ENCODE measurements at places on chromosomes 1 and 21.

DNA sequence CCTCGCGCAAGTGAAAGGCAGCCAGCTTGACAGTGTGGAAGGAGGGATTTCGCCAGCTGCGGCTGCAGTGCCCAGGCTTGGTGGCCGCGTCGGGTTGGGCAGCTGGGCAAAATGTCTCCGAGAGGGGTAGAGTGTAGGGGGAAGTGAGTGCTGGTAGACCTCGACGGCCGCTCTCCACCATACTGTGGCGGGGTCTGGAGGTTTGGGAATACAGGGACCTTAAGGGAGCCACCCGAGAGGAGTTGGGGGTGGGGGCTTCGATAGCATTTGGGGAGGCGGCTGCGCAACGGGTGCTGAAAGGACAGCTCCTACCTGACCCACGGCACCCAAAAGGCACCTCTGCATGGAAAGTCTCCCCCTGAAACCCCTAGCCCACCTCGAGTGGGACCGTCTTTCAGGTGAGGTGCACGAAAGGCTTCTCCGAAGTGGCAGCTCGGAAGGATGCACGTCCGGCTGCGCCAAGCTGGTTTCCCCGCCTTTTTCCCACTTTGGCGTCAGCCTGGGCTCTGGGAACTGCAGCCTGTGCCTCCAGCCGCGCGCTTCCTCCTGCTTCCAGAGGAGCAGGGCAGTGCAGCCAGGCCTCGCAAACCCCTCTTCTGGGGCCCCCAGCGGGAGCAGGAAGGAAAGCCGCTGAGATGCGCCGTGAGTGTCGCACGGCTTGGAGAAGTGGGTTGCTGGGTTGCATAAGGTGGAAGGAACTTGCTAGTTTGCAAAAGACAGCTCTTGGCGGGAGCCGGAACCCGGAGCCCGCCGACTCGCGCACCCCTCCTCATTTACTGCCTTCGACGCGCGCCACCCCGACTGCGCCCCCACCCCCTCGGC lies 531 bp upstream of the HMGN2 start:
- DNase-seq, result peak; percentile 45

DNA sequence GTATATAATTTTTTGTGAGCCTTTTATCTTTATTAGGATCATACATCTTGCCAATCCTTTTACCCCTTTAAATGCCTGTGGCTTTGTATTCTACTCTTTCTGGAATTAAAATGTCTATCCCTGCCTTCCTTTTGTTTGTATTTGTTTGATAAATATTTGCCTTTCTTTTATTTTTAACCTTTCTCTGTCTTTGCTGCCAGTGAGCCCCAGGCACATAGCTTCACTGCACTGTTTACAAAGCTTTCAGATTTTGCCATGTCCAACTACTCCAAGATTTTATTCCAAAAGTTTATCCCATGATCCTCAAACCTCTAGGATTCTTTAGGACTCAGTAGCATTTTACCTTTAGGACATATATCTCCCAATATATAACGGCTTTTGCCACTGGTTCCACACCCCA lies 281.2 kb downstream of the PAPPA2 start:
- no peak for DNase-seq

DNA sequence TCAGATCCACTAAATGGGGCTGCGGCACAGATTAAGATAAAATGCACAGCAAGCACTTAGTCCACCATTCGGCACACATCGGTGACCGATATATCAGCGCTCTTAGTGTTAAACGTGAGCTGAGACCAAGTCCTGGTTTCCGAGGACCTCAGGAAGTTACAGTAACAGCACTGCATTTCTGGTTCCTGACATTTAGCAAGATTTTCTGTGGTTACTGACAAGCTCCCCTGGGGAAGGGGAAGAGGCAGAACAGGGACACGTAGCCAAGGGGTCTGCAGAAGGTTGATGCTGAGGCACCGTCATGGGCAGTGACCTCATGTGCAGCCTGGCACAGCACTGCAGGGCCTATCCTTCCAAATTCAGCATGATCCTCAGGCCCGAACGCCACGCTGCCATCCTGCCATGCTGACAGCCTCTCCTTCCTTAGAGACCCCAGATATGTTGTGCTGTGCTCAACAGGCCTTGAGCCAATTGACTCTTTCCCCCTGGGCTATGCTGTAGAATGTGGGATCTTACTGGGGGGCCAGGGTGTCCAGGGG lies 13.4 kb upstream of the PEF1 start:
- no peak for DNase-seq

DNA sequence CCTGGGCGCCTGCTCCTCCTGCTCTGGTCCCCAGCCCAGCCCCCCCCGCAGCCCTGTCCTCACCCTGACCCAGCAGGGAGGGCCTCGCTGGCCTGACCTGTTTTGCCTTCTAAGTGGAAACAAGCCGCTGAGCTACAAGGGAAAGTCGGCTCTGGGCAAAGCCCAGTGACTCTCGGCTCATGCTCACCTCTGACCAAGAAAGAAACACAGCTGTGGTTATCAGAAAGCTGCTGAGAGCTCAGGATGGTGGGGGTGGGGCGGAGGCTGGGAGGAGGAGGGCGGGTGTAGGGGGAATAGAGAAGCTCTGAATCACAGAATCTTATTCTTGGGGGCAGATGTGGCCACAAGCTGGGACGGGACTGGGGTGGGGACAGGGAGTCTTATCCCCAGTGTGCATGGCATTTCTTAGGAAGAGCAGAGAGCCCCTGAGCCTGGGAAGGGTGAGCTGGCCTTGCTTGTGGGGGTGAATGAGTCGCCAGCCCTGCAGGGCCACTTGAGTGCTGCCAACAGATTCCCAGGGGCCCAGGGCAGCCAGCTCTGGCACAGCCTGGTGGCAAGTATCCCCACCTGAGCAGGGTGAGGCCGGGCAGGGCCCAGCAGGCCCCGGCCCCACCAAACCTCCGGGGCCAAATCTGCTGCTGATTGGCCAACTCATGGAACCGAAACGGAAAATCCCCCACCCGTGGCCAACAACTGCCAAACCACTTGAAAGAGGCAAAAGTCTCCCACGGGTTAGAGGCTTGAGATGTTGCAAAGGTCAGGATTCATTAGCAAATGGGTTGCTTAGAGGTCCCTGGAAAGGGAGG lies 120.6 kb downstream of the SPSB1 start:
- peak; percentile 93 for DNase-seq

DNA sequence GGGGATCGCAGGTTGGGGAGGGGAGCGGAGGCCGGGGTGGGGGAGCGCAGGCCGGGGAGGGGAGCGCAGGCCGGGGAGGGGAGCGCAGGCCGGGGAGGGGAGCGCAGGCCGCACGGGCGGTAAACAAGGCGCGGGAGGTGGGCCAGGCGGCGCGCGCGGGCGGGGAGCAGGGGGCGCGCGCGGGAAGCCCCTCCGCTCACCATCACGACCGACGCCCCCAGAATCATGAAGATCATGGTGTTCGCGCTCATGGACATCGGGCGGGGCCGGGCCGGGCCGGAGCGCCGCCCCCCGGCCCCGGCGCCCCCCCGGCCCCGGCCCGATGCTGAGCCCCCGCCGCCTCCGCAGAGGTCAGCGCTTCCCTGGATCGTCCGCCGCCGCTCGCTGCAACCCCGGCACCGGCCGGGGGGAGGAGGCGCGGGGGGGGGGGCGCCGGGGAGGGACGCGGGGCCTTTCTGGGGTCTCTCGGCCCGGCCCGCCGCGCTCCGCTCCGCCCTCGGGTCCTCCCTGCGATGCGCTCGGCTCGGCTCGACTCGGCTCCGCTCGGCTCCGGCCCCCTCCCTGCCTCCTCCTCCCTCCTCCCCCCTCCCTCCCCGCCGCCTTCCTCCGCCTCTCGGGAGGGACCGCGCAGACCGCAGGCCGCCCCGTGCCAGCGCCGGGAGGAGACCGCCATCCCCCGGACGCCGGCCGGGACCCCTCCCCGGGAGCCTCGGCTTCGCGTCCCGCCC lies at the start of gene TMEM240:
Gene TMEM240, minus strand, starts transcription at position 535 of the 728 bp plus-strand sequence. Its CDS starts 278 bp downstream, at position 257.
- DNase-seq, result no peak

DNA sequence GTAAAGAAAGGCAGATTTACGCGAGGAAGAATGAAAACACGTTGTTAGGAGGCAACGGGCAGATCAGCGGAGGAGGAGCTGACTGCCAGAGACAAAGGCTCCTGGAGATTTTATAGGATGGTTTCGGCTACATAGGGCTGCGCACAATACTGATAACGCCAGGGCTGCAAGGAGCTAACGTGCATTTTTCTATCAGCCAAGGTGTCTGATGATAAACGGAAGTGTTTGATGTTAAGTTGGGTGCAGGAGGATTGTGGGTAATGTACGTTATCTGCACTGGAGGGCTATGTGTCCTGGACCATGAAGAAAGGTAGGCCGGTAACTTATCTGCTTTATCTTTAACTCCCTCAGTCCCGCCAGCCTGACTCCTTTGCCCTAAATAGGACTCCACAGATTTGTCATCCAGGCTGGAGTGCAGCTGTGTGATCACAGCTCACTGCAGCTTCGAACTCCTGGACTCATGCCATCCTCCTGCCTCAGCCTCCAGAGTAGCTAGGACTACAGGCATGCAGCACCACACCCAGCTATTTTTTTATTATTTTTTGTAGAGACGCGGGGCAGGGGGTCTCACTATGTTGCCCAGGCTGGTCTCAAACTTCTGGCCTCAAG lies 29.6 kb downstream of the SETD4 start:
- no peak for DNase-seq

DNA sequence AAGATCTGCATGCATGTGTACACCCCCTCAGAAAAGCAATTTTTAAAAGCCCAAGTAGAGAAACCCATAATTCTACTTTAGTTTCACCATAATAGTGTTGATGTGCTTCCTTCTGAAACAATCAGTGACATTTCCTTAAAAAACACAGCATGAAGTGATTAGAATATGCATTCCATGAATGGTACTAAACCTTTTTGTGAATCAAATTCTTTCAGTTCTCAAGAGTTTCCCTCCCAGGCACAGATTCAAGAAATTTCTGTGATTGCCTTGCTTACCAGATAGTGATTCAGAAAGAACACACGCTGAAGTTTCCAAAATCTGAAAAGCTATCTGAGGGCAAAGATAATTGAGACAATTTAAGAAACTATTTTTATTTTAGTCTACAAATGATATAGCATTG lies 136.4 kb upstream of the ADGRL2 start:
- no peak for DNase-seq

- no peak for DNase-seq
Measured at GRCh38 chr1:38250356-38250755, 203.8 kb upstream of the POU3F1 start.

- DNase-seq, result peak; percentile 37
Measured at GRCh38 chr1:156657741-156658319, 15.9 kb downstream of the BCAN start.

GRCh38 chr1:205800981-205801703 lies 11.9 kb downstream of the SLC41A1 start:
- DNase-seq, result no peak

DNA sequence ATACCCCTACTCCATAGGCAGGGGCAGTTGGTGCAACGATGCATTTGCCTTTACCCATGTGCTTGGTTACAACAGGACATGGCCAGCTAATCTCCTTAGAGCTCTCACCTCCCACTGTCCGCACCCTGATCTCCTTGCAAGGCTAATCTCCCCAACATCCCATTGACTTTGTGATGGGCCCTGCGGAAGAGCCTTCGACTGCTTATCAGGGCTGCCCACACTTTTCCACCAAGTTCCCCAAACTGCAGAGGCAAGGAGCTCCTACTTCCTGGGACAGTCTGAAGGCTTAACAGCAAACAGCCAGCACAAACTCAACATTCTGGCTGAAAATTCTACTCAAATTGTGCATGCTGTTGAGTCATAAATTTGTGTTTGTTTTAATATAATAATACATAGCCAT lies 36.0 kb downstream of the C1orf94 start:
- no peak for DNase-seq

GRCh38 chr1:210688512-210689234 lies 360.0 kb downstream of the HHAT start:
- no peak for DNase-seq

DNA sequence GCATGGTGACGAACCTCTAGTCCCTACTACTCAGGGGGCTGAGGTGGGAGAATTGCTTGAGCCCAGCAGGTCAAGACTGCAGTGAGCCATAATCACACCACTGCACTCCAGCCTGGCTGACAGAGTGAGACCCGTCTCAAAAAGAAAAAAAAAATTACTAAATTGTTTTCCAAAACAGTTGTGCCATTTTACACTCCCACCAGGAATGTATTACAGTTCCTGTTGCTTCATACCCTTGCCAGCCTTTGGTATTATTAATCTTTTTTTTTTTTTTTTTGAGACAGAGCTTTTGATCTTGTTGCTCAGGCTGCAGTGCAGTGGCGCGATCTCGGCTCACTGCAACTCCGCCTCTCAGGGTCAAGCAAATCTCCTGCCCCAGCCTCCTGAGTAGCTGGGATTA lies 55.9 kb downstream of the RPS6KA1 start:
- no peak for DNase-seq

DNA sequence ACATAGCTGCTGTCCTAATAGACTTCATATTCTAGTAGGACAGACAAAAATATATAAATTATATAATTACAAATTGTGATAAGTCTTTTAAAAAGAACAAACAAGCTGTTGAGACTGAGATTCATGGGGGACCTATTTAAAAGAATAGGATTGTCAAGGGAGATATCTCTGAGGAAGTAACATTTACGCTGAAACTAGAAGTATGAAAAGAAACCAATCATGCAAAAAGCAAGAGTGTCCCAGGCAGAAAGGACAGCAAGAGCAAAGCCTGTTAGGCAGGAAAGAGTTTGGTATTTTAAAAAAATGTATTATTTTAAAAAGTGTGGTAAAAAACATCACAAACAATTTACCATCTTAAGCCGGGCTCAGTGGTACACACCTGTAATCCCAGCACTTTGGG lies 9.1 kb upstream of the METTL13 start:
- DNase-seq, result no peak

DNA sequence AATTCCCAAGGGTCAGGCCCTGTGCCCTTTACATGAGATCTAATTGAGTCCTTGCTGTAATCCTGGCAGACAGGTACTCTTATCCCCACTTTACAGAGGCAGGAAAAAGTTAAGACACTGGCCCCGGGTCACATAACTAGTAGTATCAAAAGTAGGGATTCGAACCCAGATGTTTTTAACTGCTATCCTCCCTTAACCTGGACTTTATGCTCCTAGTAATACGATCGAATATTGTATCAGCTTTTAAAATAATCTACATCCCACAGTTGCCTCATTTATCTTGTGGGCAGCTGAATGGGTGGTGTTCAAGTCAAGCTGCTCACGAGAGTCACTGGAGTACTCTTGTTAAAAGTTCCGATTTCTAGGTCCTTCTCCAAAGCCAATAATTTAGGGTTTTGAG lies 25.5 kb upstream of the TMEM51 start:
- DNase-seq, result no peak

- no peak for DNase-seq
Measured at GRCh38 chr1:243264717-243265116, 8.9 kb downstream of the SDCCAG8 start.

GRCh38 chr1:216606047-216606637 lies 117.1 kb downstream of the ESRRG start:
- no peak for DNase-seq

DNA sequence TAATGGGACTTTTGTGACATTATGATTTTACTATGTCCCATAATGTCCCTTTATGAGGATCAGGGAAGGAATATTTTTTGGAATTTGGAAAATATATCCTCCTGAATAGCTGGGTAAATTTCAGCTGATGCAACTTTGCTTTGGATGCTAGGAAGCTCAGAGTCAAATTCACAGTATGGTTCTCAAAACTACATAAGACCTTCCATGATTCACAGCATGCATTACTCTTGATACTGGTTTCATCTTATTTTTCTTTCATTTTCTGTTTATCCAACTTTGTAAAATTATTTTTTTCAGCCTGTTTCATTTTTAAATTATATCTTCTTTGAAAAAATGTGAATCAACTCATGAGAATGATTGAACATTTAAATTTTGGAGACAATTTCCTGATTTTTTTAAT lies 160.2 kb downstream of the ATP6V1G3 start:
- DNase-seq, result no peak

- peak; percentile 57 for DNase-seq
Measured at GRCh38 chr21:41953831-41954653, at the start of gene C2CD2. Gene C2CD2, minus strand, starts transcription at chr21:41954018. Its CDS starts 370 bp downstream, at chr21:41953648.
